ENCODE measurements at places on chromosomes 3 and 15. TPM values are rescaled to one million over a fixed set of nuclear protein-coding genes. Genes with fewer than 3 reads are reported as not detected.

DNA sequence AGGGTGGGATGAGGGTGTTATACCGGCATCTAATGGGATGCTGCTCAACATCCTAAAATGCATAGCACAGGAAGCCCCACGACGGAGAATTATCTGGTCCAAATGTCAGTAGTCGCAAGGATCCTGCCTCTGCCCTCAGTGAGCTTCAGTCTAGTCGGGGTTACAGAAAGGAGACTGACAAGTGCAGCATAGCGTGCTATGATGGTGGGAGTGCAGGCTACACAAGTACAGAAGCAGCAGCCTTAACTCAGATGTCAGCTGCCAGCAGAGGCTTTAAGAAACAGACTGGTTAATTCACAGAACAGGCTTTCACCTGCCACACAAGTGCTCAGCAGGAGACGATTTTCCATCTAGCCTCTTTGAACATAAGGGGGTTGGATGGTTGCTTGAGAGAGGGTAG lies 6.9 kb downstream of the LRRN1 start:
- DNase-seq, result no peak

- no peak for DNase-seq
These were observed 3.6 kb upstream of the CD276 start for GRCh38 chr15:73680549-73680948.

- no peak for DNase-seq
These were observed 1.9 kb downstream of the CNBP start for GRCh38 chr3:129181819-129182218.

DNA sequence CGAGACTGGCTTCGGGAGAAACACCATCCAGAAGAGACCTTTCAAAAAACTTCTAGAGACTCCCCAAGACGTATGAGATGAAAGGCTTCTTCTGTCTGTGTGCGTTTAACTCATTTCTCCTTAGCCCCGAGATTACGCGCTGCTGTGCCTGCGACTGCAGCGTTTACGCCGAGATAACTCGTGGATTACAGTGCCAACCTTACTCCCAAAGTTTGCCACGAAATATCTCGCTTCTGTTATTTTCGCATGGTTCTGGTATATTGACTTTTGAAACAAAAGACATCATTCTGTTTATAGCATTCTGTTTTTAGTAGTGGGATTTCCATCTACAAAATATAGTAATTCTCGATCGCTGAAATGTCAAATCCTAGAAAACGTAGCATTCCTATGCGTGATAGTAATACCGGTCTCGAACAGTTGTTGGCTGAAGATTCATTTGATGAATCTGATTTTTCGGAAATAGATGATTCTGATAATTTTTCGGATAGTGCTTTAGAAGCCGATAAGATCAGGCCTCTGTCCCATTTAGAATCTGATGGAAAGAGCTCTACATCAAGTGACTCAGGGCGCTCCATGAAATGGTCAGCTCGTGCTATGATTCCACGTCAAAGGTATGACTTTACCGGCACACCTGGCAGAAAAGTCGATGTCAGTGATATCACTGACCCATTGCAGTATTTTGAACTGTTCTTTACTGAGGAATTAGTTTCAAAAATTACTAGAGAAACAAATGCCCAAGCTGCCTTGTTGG lies 467 bp downstream of the PGBD4 start:
- no peak for DNase-seq

DNA sequence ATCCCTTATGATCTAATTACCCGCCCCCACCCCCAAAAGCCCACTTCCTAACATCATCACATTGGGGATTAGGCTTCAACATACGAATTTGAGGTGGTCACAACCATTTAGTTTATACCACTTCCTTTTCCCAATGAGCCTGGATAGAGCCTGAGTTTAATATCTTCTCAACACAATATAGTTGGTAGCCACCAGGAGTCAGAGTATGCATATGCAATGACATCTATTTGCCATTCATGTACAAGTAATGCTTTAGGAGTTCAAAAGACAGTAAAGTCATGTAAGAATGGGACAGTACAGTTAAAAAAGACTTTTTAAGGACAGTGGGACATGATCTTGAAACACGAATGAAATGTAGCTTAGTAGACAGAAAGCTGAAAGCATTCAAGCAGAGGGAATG lies 172.4 kb downstream of the DCLK3 start:
- DNase-seq, result no peak

- DNase-seq, result no peak
These were observed 19.8 kb downstream of the CMTM7 start for GRCh38 chr3:32411442-32411841.

PYDC2 gene
- total RNA-seq, result not detected

FEZF2 gene
- not detected for total RNA-seq
